Cardiac septum (tissue), 1 donor: ENCODE measurements at places on chromosomes 4 and X.

- DNase-seq, result no peak
These were observed 75.9 kb downstream of the PAQR3 start for GRCh38 chr4:78863254-78863869.

GRCh38 chr4:54499308-54500074 lies 158.3 kb upstream of the KIT start:
- DNase-seq, result no peak

DNA sequence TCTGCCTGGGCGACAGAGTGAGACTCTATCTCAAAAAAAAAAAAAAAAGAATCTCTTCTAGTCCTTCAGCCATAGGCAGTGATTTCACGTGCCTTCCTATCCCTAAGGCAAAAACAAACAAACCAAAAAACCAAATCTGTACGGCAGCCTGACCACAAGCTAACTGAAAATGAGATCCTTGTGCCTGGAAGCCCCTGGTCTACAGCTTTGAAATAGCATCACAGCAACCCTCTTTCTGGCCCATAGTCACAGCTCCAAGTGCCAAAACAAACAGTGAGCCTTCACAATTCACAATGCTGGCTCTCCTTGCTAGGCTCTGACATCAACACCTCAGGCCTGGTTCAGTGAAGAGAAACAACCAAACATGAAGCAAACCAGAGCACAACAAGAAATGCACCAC lies 46.1 kb downstream of the TMEM150C start:
- no peak for DNase-seq

GRCh38 chr4:159144112-159144694 lies 41.3 kb downstream of the RAPGEF2 start:
- no peak for DNase-seq

DNA sequence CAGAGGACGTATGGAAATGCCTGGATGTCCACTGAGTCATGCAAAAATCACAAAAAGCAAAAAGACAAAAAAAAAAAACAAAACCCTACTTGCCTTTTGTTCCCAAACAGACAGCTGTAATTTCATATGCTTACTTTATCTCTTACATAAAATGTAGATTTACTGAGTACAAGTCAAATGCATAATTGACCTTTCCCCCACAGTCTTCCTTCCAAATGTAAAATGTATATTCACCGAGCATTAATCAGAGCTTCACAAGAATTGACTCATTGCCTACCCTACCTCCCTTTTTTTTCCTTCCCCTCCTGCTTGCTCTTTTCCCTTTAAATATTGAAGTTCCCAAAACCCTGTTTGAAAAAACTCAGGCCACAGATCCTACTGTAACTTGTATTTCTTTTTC lies 32.5 kb upstream of the TMPRSS11B start:
- DNase-seq, result no peak

GRCh38 chr4:52752936-52753335 lies 1.7 kb upstream of the ERVMER34-1 start:
- no peak for DNase-seq

DNA sequence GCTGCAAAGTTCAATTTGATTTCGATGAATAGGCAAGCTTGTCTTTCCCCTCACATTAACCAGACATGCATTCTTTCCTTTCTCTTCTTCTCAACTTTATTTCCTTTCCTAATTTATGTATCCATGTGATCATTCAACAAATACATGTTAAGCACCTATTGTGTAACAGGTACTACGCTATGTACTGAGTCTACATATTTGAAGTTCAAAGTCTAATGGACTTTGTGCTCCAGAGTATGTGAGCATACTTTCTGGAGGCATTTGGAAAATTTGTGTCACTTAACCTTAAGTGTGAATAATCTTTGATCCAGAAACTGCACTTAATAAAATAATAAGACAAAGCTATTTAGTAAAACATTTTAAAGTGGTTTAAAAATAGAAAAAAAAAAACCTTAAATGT lies 675.3 kb upstream of the CT83 start:
- no peak for DNase-seq

- DNase-seq, result no peak
These were observed 421.5 kb upstream of the EPHA5 start for GRCh38 chr4:66091786-66092185.

GRCh38 chrX:14630733-14631132 lies 101.4 kb downstream of the GLRA2 start:
- no peak for DNase-seq

GRCh38 chr4:183823434-183823833 lies 81.7 kb upstream of the STOX2 start:
- no peak for DNase-seq

GRCh38 chrX:54529151-54529550 lies 868 bp upstream of the GNL3L start:
- DNase-seq, result no peak

DNA sequence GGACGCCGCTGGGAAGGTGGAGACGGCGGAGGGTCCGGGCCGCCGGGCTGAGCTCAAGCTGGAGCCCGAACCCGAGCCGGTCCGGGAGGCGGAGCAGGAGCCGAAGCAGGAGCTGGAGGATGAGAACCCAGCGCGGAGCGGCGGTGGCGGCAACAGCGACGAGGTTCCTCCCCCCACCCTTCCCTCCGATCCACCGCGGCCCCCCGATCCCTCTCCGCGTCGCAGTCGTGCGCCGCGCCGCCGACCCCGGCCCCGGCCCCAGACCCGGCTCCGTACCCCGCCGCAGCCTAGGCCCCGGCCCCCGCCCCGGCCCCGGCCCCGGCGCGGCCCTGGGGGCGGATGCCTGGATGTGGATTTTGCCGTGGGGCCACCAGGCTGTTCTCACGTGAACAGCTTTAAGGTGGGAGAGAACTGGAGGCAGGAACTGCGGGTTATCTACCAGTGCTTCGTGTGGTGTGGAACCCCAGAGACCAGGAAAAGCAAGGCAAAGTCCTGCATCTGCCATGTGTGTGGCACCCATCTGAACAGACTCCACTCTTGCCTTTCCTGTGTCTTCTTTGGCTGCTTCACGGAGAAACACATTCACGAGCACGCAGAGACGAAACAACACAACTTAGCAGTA lies 483 bp downstream of the USP27X start:
- DNase-seq, result no peak

DNA sequence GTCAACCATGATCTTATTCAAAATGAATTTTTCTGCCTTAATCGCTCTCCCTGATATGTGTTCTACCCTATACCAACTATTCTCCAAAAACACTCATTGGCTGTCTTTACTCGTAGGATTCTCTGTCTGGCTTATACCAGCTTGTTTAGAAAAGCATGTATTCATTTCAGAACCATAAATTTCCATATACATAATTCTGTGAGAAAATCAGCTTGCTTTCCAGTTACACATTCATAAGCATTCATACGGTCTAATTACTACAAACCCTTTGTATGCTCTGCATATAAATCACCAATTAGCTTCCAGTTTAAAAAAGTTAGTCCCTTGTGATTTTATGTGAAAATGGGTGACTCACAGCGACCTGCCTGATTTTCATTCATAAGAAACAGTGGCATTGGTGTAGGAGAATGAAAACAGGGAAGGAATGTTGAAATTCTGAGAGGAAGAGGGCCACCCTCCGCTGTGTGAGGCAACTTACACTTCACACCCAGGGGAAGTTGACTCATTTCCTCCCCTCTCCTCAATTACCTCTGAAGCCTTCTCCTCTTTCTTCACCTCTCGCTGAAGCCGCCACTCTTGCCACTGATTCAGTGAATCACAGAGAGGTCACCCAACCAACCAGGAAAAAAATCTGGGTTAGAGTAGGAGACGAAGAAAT lies 63.3 kb downstream of the MEPE start:
- DNase-seq, result peak; percentile 80
